Naive B cell (primary cell): ENCODE measurements at places on chromosomes 1 and 21. TPM values are rescaled to one million over a fixed set of nuclear protein-coding genes. Genes with fewer than 3 reads are reported as not detected.
A peak's percentile ranks its signal among the peaks of the same experiment; 100 is the strongest.

Gene CCDC27
- polyA plus RNA-seq = not detected

Gene CMPK1
- 131 TPM for polyA plus RNA-seq

GRCh38 chr1:15350551-15351200 is 59.0 kb upstream of the EFHD2 start:
- peaks cover 32% of the 10 kb centered on the region for H3K27me3 ChIP-seq
- H3K4me3 ChIP-seq = no peak overlapping the region
- H3K27ac ChIP-seq = no peak overlapping the region
- no peaks in the 10 kb centered on the region for H3K4me1 ChIP-seq
- DNase-seq = no peak

DNA sequence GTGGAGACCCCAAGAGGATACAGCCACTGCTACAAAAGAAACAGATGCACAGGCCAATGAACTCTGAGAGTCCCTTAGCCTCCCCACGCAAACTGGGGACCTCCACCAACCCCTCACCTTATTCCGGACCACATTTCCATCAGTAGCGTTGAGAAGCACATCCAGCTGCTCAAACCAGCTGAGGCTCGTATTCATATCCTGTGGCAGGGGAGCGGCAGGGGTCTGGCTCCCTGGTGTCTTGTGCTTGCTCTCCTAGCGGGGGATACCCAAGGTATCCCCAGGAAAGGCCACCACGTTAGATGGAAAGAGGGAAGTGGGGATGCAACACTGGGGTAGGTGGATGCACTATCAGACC is 481 bp downstream of the CCDC163 start:
- no peak for DNase-seq
- peak overlapping the region; percentile 97 for H3K4me3 ChIP-seq
- H3K36me3 ChIP-seq = no peaks in the 10 kb centered on the region
- H3K4me1 ChIP-seq = peaks cover 23% of the 10 kb centered on the region
- H3K27ac ChIP-seq = peak overlapping the region; percentile 77

- no peaks in the 10 kb centered on the region for H3K4me1 ChIP-seq
- peaks cover 40% of the 10 kb centered on the region for H3K27me3 ChIP-seq
- H3K36me3 ChIP-seq = no peaks in the 10 kb centered on the region
- DNase-seq = no peak
These were observed 15.4 kb downstream of the OVAAL start for GRCh38 chr1:180574031-180574713.

GRCh38 chr1:148318123-148318903 is 164.8 kb downstream of the PPIAL4G start:
- peaks cover 35% of the 10 kb centered on the region for H3K4me1 ChIP-seq
- H3K27me3 ChIP-seq = no peaks in the 10 kb centered on the region
- peak overlapping the region; percentile 94 for H3K4me3 ChIP-seq
- no peaks in the 10 kb centered on the region for H3K36me3 ChIP-seq
- peak; percentile 70 for DNase-seq

GRCh38 chr1:36339215-36339614 is 15.8 kb upstream of the EVA1B start:
- H3K27me3 ChIP-seq = no peaks in the 10 kb centered on the region
- no peaks in the 10 kb centered on the region for H3K36me3 ChIP-seq
- H3K4me3 ChIP-seq = no peak overlapping the region
- no peak for DNase-seq
